Nephron progenitor cell (in vitro differentiated cells): ENCODE measurements at places on chromosomes 11 and 22.
A peak's percentile ranks its signal among the peaks of the same experiment; 100 is the strongest.

GRCh38 chr11:7871056-7871455 is 60.0 kb downstream of the OR10A6 start:
- no peak for DNase-seq

DNA sequence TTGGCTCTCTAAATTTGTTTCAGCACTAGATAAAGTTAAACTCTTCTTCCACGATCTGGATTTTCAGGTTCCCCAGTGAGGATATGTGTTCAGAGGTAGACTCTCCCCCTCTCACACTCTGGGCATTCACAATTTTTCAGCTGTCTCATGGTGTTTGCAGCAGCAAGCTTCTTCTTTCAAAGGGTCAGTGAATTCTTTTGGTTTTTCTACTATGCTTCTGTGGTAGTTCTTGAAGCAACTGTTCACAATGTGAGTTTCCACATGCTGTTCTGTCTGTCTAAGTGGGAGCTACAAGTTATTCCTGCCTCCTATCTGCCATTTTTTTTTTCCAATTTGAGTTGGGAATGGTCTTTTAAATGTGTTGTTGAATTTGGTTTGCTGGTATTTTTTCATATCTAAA is 25.4 kb downstream of the CNTF start:
- no peak for DNase-seq

DNA sequence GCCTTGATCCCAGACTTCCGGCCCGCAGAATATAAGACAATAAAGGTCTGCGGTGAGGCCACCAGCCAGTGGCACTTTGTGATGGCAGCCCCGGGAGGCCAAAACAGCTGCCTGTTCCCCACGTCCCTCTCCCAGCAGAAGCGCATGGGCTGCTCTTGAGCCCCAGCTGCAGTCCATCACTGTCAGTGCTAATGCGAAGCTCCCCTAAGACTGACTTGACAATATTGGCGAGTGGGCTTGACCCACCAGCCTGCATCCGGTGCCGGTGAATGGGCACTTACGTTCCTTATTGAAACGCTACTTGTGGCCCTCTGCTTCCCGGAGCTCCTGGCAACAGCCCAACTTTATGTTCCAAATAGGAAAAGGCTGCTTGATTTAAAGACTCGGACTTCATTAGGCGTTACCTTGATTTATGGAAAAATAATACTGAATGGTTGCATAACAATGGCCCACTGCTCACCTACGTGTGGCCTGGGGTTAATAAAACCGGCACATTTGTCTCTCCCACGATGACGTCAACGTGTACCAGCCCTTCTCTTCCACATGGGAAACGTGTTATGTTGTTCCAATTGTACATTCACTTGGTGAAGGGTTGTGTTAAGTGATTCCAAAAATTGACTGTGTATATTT is 93.4 kb upstream of the SEPTIN5 start:
- no peak for DNase-seq

- no peak for DNase-seq
Measured at GRCh38 chr11:124749912-124750311, 2.1 kb downstream of the VSIG2 start.

GRCh38 chr11:117855912-117856651 is 20.4 kb downstream of the FXYD6 start:
- DNase-seq: no peak

DNA sequence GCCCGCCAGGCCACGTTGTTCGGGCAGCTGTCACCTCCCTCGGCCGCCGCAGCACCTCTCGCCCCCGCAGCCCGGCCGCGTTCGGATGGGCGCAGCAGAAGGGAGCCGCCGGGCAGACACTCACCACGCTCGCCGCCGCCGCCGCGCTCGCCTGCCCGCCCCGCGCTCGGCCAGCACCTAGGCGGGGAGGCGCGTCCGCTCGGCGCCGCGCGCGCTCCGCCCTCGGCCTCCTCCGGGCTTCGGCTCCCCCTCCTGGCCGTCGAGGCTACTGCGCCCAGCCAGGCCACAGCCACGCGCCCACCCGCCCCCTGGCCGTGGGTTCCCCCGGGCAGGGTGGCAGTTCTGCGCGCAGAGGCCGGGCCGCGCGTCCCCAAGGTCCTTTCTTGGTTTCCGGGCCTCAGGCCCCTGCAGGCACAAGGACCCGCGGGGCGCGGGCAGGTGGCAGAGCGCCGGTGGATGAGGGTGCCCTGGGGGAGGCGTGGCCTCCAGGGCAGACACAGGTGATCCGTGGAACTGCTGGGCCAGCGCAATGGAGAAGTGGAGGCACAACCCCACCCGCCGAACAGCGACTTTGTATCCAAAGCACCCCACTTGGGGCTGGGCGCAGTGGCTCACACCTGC is at the start of gene SLC25A22:
Gene SLC25A22 (minus strand): TSS at position 189 of the 621 bp plus-strand sequence. CDS start 3,275 bp downstream, outside the sequence.
- peak; percentile 94 for DNase-seq

GRCh38 chr11:2683806-2684205 is 16.0 kb downstream of the KCNQ1OT1 start:
- DNase-seq: no peak
